Caco-2 (cell line): ENCODE measurements at places on chromosomes 11 and 22. TPM values are rescaled to one million over a fixed set of nuclear protein-coding genes. Genes with fewer than 3 reads are reported as not detected.

DNA sequence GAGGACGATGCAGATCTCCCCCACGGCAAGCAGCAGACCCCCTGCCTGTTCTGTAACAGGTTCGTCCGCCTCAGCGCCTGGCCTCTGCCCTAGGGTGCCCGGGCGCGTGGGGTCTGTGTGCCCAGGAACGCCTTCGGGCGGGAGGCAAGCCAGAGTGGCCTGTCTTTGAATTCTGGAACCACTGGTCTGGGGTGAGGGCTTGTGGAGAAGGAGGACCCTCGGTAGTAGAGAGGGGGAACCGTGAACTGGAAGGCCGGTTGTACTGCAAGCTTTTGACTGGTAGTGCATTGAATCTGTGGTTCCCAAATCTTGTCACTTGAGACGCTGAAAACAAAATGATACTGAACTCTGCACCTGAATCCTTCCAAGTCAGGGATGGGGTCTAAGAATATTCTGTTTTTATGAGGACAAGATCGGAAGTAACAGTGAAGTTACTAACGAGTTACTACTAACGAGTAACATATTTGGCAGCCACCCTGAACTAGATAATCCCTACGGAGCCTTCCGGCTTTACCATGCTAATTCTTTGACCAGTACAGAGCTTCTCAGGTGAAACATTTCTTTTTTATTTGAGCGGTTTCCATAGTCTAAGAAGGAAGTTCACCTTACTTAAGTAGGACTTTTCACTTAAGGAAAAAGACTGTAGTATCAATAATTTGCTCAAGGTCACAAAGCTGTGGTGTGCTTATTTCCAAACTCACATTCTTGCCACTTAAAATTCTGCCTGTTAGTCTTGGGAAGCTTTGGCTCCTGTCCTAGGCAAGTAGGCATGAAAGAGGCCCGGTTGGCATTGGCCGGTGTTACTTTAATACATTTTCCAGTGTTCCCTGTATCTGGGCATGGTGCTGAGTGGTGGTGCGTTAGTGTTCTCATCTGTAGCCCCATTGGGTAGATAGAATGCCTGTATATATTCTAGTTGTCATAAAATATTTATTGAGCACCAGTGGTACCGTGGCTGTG, 860 bp downstream of the PRMT3 start:
- no peak for DNase-seq
- H3K36me3 ChIP-seq, result no peaks in the 10 kb centered on the region
- peak overlapping the region; percentile 98 for H3K4me3 ChIP-seq

GRCh38 chr22:21696115-21696514, 30.3 kb downstream of the PPIL2 start:
- no peak for DNase-seq
- peaks cover 3% of the 10 kb centered on the region; the same call in 1 of the 2 replicates for H3K36me3 ChIP-seq
- H3K4me3 ChIP-seq, result no peak overlapping the region
- no peaks in the 10 kb centered on the region for H3K27me3 ChIP-seq
- H3K4me1 ChIP-seq, result peaks cover 7% of the 10 kb centered on the region

DNA sequence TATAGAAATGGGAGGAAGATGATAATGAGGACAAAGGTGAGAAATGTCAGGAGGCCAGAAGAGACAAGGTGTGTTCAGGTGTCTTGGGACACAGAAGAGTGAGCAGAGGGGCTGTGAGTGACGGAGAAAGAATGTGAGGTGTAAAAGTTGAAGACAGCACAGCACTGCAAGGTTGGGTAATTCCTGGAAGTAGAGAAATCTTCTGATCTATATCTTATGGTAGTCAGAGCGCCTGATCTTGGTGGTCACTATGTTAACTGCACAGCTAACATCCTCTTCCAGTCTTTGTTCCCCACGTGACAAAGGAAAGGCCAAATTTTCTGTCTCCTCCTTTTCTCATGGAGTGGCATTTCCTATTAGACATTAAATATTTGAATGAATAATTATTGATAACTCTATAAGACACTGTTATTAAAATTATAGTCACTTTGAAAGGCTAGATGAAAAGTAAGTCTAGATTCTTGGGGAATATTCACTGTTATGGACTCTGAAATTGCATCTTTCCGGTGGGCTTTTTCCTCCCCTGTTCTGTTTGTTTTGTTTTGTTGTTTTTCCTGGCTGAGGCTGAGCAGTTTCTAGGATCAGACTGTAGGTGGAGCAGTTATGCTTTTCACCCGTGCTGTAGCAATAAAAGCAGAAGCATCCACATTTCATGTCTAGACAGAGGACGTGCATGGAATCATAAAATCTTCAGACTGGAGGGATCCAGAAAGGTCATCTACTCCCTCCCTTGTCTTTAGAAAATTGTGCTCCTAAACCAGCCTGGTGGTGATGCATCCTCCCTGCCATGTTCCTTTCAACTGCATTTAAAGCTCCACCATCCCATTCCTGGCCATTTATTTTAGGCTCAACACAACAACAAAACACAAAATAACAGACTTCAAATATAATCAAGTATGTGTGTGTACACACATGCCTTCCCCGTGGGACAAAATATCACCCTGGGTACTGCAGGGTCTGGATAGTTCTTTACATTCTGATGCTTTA, 26.6 kb downstream of the SC5D start:
- no peak for DNase-seq
- no peak overlapping the region for H3K4me3 ChIP-seq
- peaks cover 4% of the 10 kb centered on the region; the same call in 1 of the 2 replicates for H3K4me1 ChIP-seq
- H3K27me3 ChIP-seq, result no peaks in the 10 kb centered on the region

Gene OR52I1
- not detected in 2 replicates for total RNA-seq

Gene HEPACAM
- 0.11 TPM in 1 of 2 replicates, not detected in the other for total RNA-seq

Gene ZNF280B
- total RNA-seq, result 3.9 and 4.0 TPM in 2 replicates
